HFF-Myc (cell line): ENCODE measurements at places on chromosomes 11 and 22.

GRCh38 chr11:60629399-60629798 lies 70.0 kb upstream of the MS4A8 start:
- DNase-seq: no peak

DNA sequence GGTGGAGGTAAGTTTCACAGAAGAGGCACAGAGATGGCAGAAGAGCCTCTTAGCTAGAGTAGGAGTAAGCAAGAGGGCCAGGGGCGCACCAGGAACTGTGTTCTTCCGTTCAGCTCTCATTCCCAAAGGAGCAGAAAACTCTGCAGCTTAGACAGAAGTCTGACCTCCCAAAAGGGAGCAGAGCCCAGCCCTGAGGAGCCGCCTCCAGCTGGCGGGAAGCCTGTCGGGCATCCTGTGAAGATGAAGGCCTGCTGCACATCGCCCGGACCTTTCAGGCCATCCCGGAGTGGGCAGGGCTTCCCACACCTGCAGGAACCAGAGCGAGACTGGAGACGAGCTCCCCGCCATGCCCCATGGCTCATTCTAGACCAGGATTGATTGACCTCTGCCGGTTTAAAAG lies 1102.8 kb downstream of the BRD1 start:
- no peak for DNase-seq

DNA sequence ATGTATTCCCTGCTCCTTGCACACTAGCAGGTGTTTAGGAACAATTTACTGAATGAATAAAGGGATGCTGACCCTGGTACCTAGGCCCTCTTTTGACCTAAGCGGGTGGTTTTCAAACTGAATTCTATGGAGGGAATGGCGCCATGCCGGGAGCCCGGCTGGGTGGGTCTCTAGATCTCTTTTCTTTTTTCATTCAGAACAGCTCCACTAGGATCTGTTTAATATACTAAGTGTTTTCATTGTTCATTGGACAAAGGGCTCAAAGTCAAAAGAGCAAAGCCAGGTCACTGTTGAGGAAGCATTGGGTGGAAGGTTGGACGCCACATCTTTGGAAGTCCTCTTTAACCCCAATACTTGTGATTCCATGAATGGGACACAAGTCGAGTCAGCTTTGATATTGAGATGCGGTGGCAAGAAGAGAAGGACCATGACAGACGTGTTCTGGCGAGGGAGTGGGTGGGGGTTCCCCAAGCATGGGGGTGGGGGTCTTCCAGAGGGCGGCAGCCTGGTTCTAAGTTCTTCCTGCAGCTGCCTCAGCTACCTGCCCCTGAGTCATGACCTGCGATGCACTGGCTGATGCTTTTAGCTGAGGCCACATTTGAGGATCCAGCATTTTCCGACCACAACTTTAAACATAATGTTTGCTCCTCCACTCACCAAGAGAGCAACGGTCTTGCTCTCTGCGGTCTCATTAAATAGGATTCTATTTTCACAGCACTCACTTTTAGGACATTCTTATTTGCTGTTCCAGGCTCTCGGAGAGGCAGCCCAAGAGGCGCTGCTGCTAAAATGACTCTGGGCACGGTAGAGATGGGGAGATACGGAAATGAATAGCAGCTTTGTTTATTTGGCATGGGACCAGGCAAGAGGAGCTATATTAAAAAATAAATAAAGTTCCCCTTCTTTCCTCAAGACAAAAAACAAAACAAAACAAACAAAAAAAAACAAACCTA lies 100.6 kb downstream of the FBXO7 start:
- DNase-seq: no peak

DNA sequence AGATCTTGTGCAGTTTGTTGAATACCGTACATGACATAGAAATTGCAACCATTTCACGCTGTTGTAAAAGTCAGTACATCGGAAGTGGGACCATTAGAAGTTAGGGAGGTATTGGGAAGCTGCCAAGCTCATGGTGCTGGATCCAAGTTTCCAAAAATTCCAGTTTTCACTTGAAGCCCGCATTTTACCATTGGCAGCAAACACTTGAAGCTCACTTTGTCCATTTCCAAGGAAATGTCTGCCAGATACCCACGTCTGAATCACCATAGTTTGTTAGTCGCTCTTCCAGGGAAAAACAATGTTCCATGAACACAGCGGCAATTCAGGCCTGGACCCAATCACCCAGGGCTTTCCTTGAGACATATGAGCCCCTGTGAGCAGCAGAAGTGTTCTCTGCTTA lies 22.6 kb upstream of the PARVB start:
- DNase-seq: no peak

DNA sequence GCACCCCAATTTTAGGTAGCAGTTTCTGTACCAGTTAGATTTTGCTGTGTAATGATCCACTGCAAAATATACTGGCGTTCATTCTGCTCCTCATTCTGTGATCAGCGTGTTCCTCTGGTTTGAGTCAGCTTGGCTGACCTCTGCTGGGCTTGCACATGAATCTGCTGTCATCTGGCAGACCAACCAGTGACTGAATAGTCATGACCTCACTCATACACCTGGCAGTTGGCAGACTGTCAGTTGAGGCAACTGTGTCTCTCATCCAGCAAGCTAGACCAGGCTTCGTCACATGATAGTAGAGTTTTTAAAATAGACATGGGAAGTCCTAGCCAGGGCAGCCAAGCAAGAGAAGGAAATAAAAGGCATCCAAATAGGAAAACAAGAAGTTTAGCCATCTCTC lies 316.3 kb upstream of the LARGE1 start:
- no peak for DNase-seq

DNA sequence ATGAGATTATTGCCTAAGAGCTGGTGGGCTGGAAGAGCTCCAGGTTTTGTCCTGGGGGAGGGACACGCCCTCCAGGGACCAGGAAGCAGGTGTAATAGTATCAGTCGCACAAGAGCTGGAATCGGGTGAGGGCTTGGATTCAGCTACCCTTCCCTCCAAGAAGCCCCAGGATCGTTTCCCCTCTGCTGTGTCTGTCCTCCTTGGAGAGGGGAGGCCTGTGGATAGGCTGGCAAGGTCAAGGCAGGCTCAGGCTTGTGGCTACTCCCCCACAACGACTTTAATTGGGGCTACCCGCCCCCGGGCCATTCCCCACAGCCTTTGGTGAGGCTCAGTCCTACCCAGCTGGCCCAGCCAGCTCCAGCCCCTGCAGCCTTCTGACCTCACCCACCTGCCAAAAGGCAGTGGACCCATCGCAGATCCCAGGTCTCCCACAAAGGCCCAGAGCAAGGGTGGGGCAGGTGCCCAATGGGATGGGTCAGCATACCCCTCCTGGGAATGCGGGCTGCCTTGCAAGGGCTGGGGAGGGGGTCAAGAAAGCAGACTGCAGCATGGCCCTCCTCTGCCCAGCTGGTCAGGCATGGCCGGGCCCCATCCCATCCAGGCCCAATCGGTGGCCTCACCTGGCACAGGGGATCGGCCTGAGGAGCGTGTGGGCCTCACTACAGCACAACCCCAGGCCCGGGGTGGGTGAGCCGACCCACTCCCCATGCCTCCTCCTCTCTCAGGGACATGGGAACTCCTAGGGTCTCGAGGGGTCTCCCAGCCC lies 1.0 kb downstream of the CTSD start:
- no peak for DNase-seq
